CD4-positive, alpha-beta T cell (primary cell): ENCODE measurements at places on chromosomes 7 and 10.
A peak's percentile ranks its signal among the peaks of the same experiment; 100 is the strongest.

DNA sequence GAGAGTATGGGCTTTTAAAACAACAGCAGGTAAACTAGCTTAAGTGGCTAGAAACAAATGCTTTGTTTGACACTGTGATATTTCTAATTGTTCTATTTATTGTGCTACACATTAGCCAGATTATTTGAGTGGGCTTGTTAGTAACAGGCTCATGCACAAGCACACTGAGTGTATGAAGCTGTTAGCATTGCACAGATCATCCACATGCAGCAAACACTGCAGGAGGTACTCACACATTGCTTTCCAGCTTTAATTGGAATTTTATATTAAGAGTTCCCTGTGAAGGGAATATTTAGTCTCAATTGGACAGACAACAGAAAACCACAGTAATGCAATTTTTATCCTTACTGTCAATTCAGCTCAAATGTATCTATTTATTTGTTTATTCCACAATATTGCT is 92.9 kb upstream of the ZNF804B start:
- DNase-seq = no peak
- no peaks in the 10 kb centered on the region for H3K36me3 ChIP-seq
- no peaks in the 10 kb centered on the region for H3K4me1 ChIP-seq
- no peaks in the 10 kb centered on the region for H3K27me3 ChIP-seq
- no peak overlapping the region for H3K27ac ChIP-seq

GRCh38 chr10:11253385-11254002 is 235.8 kb downstream of the CELF2 start:
- peaks cover 32% of the 10 kb centered on the region for H3K4me1 ChIP-seq
- no peaks in the 10 kb centered on the region for H3K27me3 ChIP-seq
- H3K36me3 ChIP-seq = peaks cover 97% of the 10 kb centered on the region
- H3K27ac ChIP-seq = no peak overlapping the region
- no peak overlapping the region for H3K4me3 ChIP-seq

DNA sequence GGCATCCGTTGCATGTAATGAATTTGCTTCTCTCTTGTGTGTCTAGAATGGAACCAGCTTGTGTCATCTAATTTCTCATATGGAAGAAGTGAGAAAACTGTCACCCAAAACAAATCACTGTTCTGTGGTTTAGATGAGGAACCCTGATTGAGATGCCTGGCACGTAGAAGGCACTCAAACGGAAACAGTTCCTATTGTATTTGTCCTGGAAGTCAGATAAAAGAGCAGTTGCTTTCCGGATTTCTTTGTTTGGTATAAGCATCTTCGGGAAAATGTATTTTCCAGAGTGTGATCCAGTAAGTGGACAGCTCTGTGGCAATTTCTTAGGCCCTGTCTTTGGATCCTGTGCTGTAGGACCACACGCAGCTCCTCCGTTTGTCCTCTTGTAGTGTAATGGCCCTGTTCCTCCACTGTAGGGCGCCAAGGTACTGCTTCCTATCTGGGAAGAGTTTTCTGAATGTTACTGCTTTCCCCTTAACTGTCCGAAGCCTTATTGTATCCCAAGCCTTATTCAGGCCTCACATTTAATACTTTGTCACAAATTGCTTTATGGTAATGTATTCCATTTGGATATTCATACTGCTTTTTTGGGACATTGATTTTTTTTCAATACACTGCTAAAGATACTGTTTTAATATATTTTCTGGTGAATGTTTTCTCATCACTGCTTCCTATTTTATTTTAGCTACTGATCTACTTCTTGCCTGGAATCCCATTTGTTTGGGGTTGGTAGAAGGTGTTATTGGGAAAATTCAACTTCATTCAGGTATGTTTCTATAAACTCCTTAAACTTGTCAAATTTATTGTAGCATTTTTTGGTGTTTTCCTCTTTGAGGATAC is 24.8 kb downstream of the INPP5F start:
- DNase-seq = peak; percentile 30
- H3K27me3 ChIP-seq = no peaks in the 10 kb centered on the region
- H3K36me3 ChIP-seq = no peaks in the 10 kb centered on the region
- H3K4me3 ChIP-seq = no peak overlapping the region
- no peak overlapping the region for H3K27ac ChIP-seq
- no peaks in the 10 kb centered on the region for H3K4me1 ChIP-seq

GRCh38 chr7:150754951-150755350 is 17.7 kb downstream of the GIMAP5 start:
- peak overlapping the region; percentile 67 for H3K27ac ChIP-seq
- H3K27me3 ChIP-seq = no peaks in the 10 kb centered on the region
- no peaks in the 10 kb centered on the region for H3K36me3 ChIP-seq
- no peak for DNase-seq

GRCh38 chr7:134041477-134041876 is 85.7 kb upstream of the LRGUK start:
- H3K27ac ChIP-seq = no peak overlapping the region
- no peaks in the 10 kb centered on the region for H3K4me1 ChIP-seq
- H3K36me3 ChIP-seq = no peaks in the 10 kb centered on the region
- no peak overlapping the region for H3K4me3 ChIP-seq
- no peak for DNase-seq

- no peak for DNase-seq
- H3K4me1 ChIP-seq = peaks cover 19% of the 10 kb centered on the region
- H3K27me3 ChIP-seq = no peaks in the 10 kb centered on the region
- H3K27ac ChIP-seq = peak overlapping the region; percentile 49
- no peaks in the 10 kb centered on the region for H3K36me3 ChIP-seq
Observed at GRCh38 chr7:24572016-24572392, 1.2 kb upstream of the PALS2 start.

- H3K36me3 ChIP-seq = no peaks in the 10 kb centered on the region
- no peak overlapping the region for H3K27ac ChIP-seq
- H3K27me3 ChIP-seq = no peaks in the 10 kb centered on the region
- H3K4me3 ChIP-seq = no peak overlapping the region
- H3K4me1 ChIP-seq = no peaks in the 10 kb centered on the region
- DNase-seq = no peak
Observed at GRCh38 chr10:66999762-67000545, 74.1 kb downstream of the LRRTM3 start.

GRCh38 chr10:19966751-19967150 is 150.5 kb downstream of the PLXDC2 start:
- H3K27me3 ChIP-seq = no peaks in the 10 kb centered on the region
- no peaks in the 10 kb centered on the region for H3K36me3 ChIP-seq
- H3K4me3 ChIP-seq = no peak overlapping the region
- DNase-seq = no peak

GRCh38 chr7:158186864-158187693 is 400.5 kb downstream of the PTPRN2 start:
- H3K27ac ChIP-seq = no peak overlapping the region
- no peaks in the 10 kb centered on the region for H3K4me1 ChIP-seq
- H3K4me3 ChIP-seq = no peak overlapping the region
- DNase-seq = no peak

DNA sequence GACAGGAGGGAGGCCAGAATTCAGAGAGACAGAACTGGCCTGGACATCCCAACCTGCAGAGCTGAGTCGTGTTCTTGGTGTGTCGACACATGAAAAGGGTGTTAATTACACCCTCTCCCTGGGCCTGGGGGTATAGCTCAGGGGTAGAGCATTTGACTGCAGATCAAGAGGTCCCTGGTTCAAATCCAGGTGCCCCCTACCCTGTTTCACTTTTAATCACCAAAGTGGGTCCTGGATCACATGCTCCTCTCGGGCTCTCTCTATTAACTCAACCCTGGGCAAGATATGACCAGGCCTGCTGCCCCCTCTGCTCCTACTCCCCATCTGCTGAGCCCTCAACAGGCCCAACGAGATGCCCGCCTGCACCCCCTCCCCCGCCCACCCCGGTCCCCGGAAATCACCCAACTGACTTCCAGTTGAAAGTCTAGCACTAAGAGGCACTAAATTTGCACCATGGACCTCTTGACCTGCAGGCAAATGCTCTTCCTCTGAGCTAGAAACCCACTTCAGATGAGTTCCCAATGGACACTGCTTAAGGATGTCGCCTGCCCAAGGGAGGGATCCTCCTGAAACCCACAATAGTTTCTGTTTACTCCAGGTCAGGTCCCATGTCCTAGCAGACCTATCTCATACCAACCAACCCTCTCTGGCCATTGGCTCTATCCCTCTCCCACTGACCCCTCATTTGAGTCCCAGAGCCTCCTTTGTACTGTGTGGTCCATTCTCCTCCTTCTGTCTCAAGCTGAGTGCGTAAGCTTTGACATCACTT is 137.6 kb downstream of the ZNF467 start:
- peaks cover 13% of the 10 kb centered on the region for H3K27me3 ChIP-seq
- no peaks in the 10 kb centered on the region for H3K4me1 ChIP-seq
- H3K36me3 ChIP-seq = no peaks in the 10 kb centered on the region

DNA sequence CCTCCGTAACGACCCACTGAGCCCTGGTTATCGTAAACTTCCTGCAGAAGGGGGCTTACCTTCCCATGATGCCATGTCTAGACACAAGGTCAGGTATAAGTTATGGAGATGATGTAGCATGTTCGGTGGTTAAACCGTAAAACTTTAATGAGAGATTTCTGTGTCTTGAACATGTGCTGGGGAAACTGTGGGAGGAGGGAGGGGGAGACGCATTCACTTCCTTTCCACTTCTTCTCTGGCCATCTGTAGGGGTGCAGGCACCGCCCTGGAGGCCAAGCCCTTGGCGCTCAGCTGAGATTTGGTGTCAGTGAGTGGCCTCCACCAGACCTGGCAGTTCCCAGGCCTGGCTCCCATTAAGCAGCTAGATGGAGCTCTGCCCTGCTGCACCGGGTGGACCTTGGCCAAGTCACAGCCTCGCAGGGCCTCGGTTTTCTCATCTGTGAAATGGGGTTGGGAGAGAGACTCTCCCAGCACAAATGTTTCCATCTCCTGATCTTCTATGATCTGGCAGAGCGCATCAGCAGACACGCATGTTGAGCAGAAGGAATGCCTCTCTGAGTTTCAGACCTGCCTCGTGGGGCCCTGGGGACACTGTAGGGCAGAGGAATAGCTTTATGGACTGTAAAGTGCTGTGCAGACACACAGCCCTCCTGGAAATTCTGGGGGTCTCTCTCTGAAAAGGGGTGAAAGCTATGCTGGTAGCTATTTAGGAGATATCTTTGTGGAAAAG is 106.0 kb downstream of the COL26A1 start:
- no peak overlapping the region for H3K27ac ChIP-seq
- DNase-seq = no peak
- no peaks in the 10 kb centered on the region for H3K36me3 ChIP-seq
- H3K4me3 ChIP-seq = no peak overlapping the region
- peaks cover 11% of the 10 kb centered on the region for H3K4me1 ChIP-seq
- H3K27me3 ChIP-seq = no peaks in the 10 kb centered on the region

DNA sequence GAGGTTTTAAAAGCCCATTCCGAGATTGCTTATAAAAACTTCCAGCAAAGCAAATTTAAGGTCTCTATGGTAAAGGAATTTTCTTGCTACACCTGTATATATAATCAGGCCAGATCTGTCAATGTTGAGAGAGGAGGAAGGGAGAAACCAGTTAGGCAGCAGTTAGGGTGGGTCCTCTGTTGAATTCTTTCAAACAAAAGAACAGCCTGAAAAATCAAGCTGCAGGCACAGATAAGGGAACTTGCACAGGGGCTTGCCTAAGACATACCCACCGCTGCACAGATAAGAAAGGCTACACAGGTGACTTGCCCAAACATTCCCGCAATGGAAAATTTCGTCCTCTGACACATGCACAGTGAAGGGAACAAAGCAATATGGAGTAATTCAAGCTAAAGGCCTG is 59.8 kb upstream of the IMMP2L start:
- H3K27me3 ChIP-seq = no peaks in the 10 kb centered on the region
- no peaks in the 10 kb centered on the region for H3K36me3 ChIP-seq
- H3K4me3 ChIP-seq = no peak overlapping the region
- no peak overlapping the region for H3K27ac ChIP-seq

GRCh38 chr7:144834641-144835144 is 1.2 kb downstream of the TPK1 start:
- peak overlapping the region; percentile 88 for H3K27ac ChIP-seq
- H3K27me3 ChIP-seq = no peaks in the 10 kb centered on the region
- H3K4me1 ChIP-seq = peaks cover 43% of the 10 kb centered on the region
- H3K4me3 ChIP-seq = peak overlapping the region; percentile 85
- H3K36me3 ChIP-seq = no peaks in the 10 kb centered on the region

DNA sequence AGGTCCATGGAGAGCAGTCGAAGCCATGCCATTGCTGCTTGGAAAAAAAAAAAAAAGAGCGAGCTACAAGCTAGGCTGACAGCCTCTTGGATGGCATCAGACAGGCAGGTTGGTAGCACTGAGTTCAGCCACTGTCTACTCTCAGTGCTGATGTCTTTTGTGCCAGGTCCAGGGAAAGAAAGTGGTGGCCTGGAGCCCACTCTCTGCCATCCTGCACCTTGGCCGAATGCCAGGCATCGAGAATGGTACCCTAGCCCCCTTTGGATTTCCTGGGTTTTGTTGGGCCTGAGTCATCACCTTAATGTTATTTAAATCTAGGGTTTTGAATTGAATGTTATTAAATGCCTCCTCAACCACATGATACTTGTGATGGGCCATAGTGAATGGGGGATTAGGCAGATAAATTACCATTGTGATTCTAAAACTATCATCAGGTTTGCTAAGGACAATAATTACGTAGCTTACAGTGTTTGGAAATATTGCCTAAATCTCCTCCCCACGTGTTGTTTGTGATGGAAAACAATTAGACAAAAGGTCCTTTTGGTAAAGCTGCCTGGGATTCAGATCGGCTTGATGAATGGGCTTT is 195.7 kb upstream of the GPR26 start:
- H3K27ac ChIP-seq = no peak overlapping the region
- peaks cover 8% of the 10 kb centered on the region for H3K27me3 ChIP-seq

DNA sequence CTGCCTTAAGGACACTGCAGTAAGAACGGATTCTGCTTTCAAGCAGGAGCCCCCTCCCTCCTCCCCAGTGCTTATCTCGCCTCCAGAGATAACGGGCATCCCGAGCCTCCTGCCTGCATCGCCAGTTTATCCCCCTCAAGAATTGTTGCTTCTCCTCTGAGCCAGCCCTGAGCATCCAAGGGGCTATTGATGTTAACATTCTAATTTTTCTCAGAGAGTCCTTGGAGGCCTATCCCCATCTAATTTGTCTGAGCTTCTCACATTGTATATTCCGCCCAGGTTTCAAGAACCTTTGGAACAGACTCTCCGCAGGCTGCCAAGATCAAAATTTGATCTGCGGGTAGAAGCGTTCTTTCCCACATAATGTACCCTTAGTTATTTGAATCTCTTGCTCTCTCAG is 180.0 kb downstream of the GFRA1 start:
- DNase-seq = no peak
- H3K27me3 ChIP-seq = no peaks in the 10 kb centered on the region
- no peak overlapping the region for H3K4me3 ChIP-seq
- no peaks in the 10 kb centered on the region for H3K4me1 ChIP-seq
- H3K27ac ChIP-seq = no peak overlapping the region
- H3K36me3 ChIP-seq = no peaks in the 10 kb centered on the region

GRCh38 chr10:88385601-88386203 is 197.4 kb downstream of the RNLS start:
- DNase-seq = peak; percentile 52
- H3K27me3 ChIP-seq = no peaks in the 10 kb centered on the region
- peaks cover 40% of the 10 kb centered on the region for H3K4me1 ChIP-seq

- H3K36me3 ChIP-seq = no peaks in the 10 kb centered on the region
- no peak overlapping the region for H3K4me3 ChIP-seq
- H3K27me3 ChIP-seq = no peaks in the 10 kb centered on the region
- no peak for DNase-seq
- H3K4me1 ChIP-seq = peaks cover 12% of the 10 kb centered on the region
Observed at GRCh38 chr10:92849576-92850090, 1.3 kb downstream of the EXOC6 start.
